ENCODE measurements at places on chromosomes 4 and X.

- no peak for DNase-seq
Observed at GRCh38 chrX:78024349-78025059, 55.1 kb upstream of the PGAM4 start.

GRCh38 chrX:30620980-30621618, 32.1 kb upstream of the GK start:
- no peak for DNase-seq

DNA sequence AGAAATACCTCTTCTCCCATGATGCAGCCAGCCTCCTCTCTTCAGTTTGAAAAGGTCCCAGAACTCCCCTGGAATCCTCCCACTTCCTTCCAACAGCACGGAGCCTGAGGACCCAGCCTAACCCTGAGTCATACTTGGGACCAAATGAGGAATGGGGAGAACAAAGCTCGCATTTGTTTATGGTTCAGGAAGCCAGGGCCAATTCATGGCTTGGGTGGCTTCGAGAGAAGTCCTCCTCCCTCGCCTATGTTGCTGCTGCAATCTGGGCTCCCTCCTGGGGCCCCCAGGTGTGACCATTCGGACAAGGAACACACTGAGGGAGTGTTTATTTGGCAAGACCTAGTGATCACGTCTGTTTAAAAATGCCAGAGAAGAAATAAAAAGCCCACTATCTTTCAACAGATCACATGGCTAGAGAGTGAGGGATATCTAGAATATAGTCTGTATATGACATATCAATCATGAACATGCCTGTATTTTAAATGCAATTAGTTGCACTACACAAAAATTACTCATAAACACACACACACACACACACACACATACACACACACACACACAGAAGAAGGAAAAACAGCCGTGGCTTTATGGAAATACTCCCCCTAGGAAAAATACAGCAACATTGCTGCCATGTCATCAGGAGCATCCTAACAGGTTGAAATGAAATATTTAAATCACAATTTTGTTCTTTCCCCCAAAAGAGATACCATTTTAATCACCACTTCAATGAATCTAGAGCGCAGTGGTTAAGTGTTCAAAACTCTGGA, 155.7 kb upstream of the MAP3K15 start:
- DNase-seq: no peak

DNA sequence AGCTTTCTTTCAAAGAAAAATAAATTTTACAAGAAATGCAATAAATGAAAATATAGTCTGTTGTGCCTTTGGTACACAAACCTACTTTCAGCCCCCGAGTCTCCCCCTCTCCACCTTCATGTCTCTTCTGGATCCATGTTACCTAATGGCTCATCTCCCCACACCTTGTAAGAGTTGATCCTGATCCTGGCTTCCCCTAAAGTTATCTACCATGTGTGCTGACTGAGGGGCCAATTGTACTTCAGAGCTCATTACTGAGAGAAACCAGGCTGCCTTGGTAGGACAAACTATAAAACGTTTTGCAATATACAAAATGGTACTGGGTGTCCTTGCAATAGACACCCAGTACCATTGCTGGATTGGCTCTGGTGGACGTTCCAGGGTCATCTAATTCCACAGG, 11.8 kb downstream of the PALLD start:
- DNase-seq: no peak

- no peak for DNase-seq
Observed at GRCh38 chr4:7020856-7021255, 22.3 kb upstream of the TADA2B start.

- DNase-seq: no peak
Observed at GRCh38 chr4:1203026-1203616, 30.7 kb upstream of the SPON2 start.

- DNase-seq: no peak
Observed at GRCh38 chr4:54400188-54400587, 171.1 kb downstream of the PDGFRA start.

DNA sequence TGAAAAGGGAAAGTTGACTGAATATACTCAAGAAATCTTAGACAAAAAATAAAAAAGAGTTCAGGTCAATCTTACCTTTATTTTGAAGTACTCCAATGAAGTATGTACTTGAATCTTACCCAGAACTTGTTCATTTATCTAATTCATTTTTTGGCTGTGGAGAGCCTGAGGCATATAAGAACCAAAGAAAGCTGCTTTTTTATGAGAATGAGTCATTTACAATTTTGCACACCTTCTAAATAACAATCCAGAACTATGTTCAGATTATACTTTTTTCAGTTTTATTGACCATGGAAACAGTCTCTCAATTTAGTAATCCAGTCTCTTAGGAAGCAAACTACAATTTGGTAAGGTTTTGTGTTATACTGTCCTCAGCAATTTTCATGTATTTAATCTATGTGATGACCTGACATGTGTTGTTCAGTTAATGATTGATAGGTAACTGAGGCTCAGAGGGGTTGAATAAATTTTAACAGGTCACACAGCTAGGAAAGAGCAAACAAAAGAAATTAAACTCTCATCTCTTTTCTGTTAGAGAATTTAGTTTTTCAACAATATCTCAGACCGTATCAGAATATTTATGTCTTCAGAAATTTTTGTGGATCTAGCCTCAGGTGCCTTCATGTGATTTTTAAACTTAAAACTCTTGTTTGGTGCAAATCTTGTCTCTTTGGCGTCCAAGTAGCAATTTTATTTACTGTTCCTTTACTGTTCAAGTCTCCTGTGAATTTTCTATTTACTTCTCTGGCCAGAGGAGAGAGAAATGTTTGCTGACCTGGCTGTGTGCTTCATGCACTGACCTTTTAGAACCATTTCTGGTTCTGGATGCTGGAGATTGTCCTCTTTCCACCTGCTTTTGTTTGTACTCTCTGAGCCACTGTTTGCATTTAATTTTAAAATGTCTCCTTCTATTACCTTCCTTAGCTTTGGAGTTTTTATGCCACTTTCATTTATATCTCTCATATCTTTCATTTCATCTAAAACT, 1453.4 kb downstream of the STIM2 start:
- no peak for DNase-seq

DNA sequence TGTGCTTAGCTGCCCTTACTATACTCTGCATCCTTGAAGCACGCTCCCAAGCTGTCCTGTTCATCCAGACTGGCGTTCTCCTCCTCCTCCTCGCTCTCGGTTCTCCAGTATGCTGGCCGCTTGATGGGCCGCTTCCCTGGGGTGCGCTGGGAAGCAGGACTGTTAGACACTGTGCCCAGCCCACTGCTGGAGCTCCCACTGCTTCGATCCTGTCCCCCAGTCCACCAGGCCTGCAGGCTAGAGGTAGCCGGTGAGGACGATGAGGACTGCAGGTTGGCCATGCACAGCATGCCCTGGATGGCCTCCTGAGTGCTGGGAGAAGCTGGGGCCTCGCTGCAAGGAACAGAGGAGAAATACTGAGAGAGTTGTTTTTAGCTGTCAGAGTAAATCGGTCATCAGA, 59.4 kb downstream of the PHF8 start:
- no peak for DNase-seq

GRCh38 chr4:48739560-48740019, 40.5 kb downstream of the FRYL start:
- DNase-seq: no peak

DNA sequence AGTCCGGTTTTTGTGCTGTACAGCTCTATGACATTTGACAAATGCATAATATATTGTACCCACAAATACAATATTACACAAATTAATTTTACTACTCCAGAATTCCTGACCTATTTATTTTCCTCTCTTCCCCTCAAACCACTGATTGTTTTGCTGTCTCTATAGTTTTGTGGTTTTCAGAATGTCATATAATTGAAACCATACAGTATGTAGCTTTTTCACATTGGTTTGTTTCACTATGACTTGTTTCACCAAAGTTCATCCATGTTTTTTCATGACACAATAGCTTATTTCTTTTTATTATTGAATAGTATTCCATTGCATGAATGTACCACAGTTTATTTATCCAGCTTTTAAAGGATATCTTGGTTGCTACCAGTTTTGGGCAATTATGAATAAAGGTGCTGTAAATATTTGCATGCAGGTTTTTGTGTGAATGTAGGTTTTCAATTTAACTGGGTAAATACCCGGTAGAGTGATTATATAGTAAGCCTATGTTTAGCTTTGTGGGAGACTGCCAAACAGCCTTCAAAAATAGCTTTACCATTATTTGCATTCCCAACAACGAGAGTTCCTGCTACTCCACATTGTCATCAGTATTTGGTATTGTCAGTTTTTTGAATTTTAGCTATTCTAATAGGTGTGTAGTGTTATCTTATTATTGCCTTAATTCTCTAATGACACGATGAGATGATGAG, 25.9 kb downstream of the RNF175 start:
- no peak for DNase-seq

- DNase-seq: no peak
Observed at GRCh38 chr4:80921441-80921840, 109.1 kb upstream of the BMP3 start.

DNA sequence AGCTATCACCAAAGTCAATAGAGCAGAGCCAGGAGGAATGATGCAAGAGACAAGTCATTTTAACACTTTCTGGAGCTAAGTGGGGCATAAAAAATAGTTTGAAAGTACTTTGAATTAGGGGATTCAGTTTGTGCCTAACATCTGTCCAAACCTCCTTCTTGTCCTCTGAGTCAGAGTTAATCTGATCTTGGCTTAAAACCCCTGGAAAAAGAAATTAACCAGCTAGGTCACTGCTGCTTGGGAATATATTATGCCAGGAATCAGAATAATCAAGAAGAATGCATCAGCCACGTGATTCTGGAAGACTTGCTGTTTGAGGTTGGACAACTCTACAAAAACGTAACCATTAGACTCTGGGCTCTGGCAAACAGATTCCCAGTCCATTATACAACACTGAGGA, 45.3 kb upstream of the EDA2R start:
- DNase-seq: no peak

GRCh38 chr4:173362666-173363065, 8.1 kb upstream of the SAP30 start:
- DNase-seq: no peak

- no peak for DNase-seq
Observed at GRCh38 chr4:147787204-147787603, 55.3 kb downstream of the ARHGAP10 start.

GRCh38 chrX:54785901-54786300, 12.2 kb downstream of the ITIH6 start:
- DNase-seq: no peak

DNA sequence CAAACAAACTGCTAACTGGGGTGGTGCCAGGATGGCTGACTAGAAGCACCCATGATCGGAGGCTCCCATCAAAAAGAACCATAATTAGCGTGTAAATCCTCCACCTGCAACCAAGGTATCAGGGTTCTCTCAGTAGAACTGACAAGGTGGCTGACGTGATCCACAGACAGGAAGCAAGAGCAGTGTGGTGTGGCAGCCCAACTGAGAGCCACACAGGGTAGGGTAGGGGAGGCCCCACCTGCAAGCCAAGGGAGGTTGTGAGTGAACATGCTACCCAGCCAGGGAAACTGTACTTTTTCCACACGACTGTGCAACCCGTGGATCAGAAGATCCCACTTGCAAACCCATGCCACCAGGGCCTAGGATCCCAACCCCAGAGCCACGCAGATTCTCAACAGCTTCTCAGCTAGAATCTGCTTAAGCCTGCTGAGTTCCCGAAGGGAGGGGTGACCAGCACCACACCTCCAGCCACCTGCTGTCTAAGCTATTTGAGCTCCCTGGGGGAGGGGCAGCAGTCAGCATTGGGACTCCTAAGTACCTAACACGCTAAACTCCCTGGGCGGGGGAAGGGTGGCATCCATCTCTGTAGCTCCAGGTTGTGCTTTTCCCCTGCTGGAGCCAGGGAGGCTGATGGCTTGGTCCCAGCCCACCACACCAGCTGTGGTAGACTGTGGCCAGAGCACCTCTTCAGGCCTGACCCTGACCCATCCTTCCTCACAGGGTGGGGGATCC, 425.1 kb downstream of the GPM6A start:
- no peak for DNase-seq

- DNase-seq: no peak
Observed at GRCh38 chr4:37446016-37446415, 201.5 kb downstream of the NWD2 start.

DNA sequence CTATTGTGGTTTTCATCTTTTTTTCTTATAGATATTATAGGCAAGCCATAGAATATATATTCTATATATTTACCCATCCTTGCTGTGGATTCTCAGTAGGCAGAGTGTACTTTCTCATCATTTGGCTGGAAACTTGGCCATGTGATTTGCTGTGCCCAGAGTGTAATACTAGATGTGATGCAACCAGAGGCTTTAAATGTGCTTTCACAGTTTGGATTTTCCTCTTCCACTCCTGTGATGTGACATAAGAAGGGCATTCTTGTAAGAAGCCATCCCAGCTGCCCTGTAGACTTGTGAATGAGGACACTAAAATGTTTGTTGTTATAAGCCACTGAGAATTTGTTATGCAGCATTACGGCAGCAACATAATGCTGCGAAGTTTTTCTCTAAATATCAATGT, 10.4 kb upstream of the HPGDS start:
- no peak for DNase-seq

- no peak for DNase-seq
Observed at GRCh38 chrX:119094819-119095218, 22.0 kb downstream of the CT47C1 start.

DNA sequence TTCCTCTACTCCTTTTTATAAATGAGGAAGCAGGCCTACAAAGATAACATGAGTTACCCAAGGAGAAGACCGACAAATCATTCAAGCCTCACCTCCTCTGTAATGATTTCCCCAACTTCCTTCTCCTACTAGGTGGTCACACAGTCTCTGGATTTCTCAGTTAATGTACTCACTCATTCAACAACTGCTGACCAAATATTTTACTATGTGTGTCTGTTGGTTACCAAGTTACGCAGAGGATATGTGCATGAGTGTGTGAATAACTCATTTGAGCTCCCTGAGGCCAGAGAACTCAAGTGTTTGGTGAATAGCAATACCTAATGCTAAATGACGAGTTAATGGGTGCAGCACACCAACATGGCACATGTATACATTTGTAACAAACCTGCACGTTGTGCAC, 10.4 kb downstream of the CASK start:
- no peak for DNase-seq

DNA sequence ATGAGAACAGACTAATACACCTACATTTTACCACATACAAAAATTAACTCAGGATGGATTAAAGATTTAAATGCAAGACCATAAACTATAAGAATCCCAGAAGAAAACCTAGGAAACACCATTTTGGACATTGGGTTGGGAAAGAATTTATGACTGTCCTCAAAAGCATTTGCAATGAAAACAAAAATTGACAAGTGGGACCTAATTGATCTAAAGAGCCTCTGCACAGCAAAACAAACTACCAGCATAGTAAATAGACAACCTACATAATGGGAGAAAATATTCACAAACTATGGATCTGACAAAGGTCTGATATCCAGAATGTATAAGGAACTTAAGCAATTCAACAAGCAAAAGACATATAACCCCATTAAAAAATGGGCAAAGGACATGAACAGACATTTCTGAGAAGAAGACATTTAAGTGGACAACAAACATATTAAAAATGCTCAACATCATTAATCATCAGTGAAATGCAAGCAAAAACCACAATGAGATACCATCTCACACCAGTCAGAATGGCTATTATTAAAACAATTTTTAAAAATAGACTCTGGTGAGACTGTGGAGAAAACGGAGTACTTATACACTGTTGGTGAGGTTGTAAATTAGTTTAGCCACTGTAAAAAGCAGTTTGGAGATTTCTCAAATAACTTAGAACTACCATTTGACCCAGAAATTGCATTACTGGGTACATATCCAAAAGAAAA, 221.7 kb upstream of the DIPK2B start:
- DNase-seq: no peak

All from stimulated activated effector memory CD8-positive, alpha-beta T cell treated with anti-CD3 and anti-CD28 coated beads, Interleukin-12 subunit alpha, Interleukin-12 subunit beta, amount 100 ng/mL, for 72 hours (primary cell).